ENCODE measurements at places on chromosomes 5 and 9.

GRCh38 chr5:43674536-43674935, 71.6 kb downstream of the NNT start:
- no peak for DNase-seq

- no peak for DNase-seq
These were observed 639.6 kb downstream of the CETN3 start for GRCh38 chr5:89769975-89770374.

GRCh38 chr5:31854181-31855133, 215.5 kb downstream of the PDZD2 start:
- no peak for DNase-seq

- no peak for DNase-seq
These were observed 27.6 kb downstream of the LEAP2 start for GRCh38 chr5:132901036-132901435.

- no peak for DNase-seq
These were observed 19.3 kb downstream of the KYAT1 start for GRCh38 chr9:128862401-128862851.

- DNase-seq = no peak
These were observed 30.4 kb upstream of the KLF9 start for GRCh38 chr9:70444904-70445303.

- DNase-seq = no peak
These were observed 45.3 kb downstream of the COL5A1 start for GRCh38 chr9:134686896-134687295.

DNA sequence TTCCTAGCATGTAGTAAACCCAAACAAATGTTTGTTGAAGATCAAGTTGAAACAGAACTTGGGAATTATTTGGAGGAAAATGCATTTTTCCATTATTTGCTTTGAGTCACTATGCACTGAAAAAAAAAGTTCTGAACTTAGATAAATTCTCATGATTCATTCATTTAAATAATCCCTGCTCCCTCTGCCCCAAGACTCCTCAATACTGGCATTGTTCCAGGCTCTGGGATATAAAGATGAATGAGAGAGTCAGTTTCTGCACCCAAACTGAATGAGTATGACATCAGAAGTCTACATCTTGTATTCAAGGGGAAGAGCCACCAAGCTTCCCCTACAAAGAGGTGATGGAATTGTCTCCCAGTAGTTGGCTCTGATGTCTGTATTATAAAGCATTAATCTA, 123.9 kb downstream of the SEC61B start:
- DNase-seq = no peak

DNA sequence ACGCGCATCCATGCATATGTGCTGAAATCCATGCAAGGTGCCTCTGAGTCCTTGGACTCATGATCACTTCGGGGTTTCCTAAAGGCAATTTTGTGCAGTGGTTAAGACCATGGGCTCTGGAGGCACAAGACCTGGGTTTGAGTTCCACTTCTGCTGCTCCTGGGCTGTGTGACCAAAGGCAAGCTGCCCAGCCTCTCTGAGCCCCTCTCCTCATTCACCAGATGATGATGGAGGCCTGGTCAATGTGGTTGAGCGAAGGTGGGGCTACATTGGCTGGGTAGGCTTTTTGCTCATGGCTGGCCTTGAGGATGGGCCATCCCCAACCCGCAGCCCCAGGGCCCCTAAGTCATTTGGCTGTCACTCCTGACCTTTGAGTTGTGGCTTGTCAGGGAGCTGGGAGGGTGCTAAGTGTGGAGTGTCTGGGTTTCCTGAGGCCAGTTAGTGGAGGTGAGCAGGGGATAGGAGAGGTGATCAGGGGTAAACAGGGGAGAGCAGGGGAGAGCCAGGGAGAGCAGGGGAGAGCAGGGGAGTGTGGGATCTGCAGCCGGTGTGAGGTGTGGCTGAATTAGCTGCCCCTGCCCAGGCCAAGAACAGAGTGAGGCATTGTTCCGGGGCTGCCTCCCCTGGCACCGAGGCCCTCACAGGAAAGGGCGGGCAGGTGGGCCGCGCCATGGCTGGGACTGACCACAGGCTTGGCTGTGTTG, 64.6 kb upstream of the SYNPO start:
- DNase-seq = no peak

DNA sequence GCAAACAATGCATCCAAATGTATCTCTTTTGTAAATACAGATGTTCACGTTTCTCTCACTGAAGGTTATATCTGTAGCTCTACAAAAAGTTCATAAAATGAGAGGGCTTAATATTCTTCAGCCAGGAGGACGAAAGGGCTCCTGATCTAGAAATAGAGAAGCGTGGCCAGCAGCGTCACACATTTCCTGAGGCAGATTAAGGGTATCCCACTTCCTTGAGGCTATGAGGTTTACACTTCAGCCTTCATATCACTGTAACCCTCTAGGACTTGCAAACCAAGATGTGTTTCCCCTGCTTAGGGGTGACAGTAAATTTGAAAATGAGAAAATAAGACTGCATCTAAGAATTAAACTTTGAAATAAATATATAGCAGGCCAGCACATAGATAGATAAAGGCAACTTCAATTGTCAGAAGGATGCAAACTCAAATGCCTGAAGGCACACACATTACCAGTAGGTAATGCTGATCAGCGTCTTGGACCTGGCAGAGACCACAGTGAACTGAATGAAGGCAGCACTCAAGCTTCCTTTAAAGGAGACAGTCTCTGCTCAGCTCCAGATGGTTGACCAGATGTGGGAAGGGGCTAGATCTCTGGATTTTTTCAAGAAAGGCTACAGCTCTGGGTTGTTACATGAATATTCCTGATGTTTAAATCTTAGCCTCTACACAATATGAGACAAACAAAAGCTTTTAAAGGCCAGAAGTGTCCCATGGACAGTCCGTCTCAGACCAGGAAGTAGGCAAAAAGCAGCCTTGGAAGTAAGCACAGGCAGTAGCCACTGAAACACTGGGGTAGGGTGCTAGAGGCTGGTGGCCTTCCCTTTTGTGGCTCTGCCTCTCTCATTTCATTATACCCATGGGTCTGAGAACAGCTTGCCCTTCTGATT, 197.7 kb downstream of the MCTP1 start:
- DNase-seq = no peak

DNA sequence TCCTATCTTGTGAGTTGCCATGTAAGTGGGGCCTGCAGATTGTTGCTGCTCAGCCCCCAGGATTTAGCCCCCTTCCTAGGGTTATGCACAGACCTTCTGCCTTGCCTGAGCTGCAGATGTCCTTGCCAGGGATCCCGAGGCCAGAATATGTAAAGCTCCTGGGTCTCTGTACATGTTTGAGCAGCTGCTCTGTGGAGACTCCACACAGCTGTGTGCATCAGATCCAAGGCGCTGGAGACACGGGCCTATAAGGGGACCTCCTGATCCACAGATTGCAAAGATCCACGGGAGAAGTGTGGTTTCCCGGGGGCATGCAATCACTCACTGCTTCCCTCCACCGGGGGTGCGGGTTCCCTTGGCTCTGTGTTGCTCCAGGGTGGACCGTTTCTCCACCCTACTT, 28.9 kb downstream of the TAF11L14 start:
- DNase-seq = no peak

- DNase-seq = no peak
These were observed 35.2 kb downstream of the YIPF5 start for GRCh38 chr5:144135113-144135762.

GRCh38 chr5:8417316-8418048, 548.5 kb downstream of the MTRR start:
- no peak for DNase-seq

GRCh38 chr5:84986688-84987087, 602.0 kb upstream of the EDIL3 start:
- DNase-seq = no peak

GRCh38 chr9:124260769-124261603, 3.2 kb downstream of the NEK6 start:
- no peak for DNase-seq

GRCh38 chr5:1959231-1959630, 76.5 kb upstream of the IRX4 start:
- DNase-seq = no peak

DNA sequence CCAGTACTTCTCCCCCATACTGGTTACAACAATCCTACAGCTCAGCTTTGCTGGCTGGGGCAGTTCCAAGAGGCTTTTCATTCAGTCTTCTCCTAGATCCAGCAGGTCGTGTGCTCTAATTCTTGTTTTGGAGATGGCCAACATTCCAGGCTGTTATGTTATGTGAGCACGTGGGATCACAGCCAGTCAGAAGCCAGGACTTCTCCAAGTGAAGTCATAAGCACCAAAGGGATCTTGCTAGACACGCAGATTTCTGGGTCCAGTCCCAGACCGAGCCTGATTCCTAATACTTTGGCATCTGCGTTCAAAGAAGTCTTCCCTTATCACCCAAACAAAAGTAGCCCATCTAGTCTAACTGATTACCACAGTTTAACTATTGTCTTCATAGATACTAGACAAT, 1.4 kb upstream of the LARP1 start:
- DNase-seq = no peak

DNA sequence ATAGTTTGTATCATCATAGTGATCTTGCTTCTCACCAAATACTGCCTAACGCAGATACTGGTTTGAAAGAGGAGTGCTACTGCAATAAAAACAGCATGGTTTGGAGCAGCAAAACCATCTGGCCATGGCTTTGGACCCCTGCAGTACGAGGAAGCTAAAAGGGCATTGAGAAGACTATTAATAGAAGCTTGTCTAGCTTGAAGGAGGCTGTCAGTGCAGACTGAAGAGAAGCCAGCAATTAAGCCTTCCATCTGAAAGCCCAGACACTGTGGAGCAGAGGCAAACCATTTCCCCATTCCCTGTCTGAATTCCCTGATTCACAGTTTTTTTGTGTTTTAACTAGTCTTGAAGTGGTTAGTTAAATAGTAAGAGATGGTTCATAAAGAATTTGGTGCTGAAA, 281.6 kb downstream of the PTPRD start:
- no peak for DNase-seq

DNA sequence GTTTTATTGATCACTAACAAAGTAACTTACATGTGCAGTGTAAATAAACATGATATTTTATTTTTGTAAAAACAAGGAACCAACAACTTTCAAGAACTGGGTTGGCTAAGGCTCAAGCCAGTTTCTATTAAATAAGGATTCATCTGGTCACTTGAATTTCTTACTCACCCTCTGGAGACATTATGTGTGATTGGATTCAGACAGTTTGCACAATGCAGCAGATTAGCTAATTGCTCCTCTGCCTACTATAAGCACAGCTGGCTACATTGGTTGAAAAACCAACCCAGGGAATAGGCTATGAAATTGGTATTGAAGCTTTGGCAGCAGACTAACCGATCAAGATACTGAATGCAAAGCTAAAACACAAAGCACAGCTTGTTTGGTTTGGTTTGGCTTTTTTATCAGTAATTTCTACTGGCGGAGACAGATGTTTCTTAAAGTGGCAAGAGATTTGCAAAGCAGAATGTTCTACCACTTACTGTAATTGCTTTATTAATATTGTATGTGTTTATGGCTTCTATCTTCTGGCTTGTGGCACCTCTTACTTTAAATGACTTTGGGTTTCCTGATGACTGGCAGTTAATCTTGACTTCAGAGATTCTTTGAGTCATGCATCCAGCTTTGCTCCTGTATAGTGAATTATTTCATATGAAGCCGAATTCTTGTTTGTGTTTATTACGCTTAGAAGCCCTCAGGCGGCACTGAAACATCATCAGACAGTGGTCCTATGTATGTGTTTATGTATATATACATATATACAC, 231.5 kb downstream of the MPDZ start:
- no peak for DNase-seq

DNA sequence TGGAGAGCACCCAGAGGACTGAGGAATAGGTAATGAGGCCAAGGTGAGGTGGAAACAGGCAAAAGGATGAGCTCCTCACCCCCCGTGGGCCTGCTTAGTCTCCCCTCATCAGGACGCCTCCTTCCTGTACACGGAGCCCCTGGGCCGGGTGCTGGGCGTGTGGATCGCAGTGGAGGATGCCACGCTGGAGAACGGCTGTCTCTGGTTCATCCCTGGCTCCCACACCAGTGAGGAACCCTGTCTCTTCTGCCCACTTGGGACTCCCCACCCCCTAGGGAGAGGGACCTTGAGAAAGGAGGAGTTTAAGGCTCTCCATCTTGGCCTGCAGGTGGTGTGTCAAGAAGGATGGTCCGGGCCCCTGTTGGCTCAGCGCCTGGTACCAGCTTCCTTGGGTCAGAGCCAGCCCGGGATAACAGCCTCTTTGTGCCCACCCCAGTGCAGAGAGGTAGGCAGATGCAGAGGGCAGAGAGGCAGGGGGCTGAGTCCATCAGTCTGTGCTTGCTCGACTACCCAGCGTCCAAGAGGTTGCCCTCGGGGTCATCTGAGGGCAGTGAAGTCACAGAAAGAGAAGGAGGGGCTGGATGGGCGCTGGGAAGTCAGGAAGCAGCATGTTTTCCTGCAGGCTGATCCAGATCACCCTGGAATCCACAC, 7.0 kb downstream of the DOLK start:
- DNase-seq = no peak

DNA sequence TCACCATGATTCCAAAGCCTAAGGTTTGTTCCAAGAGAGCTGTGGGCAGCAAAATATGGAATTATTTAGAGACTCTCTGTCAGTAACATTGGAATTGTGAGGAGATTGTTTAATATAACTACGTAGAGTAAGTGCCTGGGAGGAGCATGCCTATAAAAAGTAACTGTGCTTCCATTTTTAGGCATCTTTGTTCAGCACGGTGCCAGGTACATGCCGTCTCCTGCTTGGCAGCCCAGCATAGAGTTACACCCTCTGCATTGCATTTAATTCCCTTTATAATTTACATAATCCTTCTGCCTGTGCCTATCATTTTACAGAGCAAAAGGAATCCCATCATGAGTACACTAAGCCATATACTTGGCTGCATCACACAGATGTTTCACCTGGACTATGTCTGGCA, 32.1 kb upstream of the ALDH1A1 start:
- DNase-seq = no peak

DNA sequence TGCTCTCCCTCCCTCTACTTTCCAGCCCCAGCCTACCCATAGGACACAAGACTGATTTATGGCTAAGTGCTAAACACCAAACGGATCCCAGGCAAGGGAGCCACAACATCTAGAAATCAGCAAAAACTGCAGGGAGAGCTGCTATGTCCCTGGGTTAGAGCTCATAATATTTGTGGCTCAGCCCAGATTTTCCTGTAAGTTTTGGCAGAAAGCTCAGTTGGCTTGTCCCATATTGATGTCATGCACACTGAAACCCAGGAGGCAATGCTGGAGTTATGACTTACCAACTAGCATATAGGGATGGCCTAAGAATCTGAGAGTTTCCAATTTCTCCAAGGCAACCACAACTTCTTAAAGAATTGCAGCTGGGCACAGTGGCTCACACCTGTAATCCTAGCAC, 44.7 kb upstream of the MYOT start:
- DNase-seq = no peak

GRCh38 chr5:127529904-127530682, 12.7 kb downstream of the PRRC1 start:
- DNase-seq = no peak

All from stimulated activated CD4-positive, alpha-beta T cell treated with anti-CD3 and anti-CD28 coated beads, Interleukin-2, amount 100 ng/mL, for 48 hours (primary cell).